ENCODE measurements at places on chromosomes 1 and 21. TPM values are rescaled to one million over a fixed set of nuclear protein-coding genes. Genes with fewer than 3 reads are reported as not detected.

Gene CROCC
- total RNA-seq: 27.0 TPM

Gene MAP3K7CL
- 4.3 TPM for total RNA-seq

Gene C1orf115
- not detected for total RNA-seq

Gene DCLRE1B
- 22.5 TPM for total RNA-seq

Gene RHD
- total RNA-seq: not detected

Gene OVAAL
- not detected for total RNA-seq
